Peyer's patch (tissue), 4 donors: ENCODE measurements at places on chromosomes 5 and 9. TPM values are rescaled to one million over a fixed set of nuclear protein-coding genes. Genes with fewer than 3 reads are reported as not detected.

The JAKMIP2 gene
- total RNA-seq, result 2.1 TPM

The GARIN3 gene
- total RNA-seq, result not detected

- H3K4me1 ChIP-seq, result peaks cover 4% of the 10 kb centered on the region
- no peaks in the 10 kb centered on the region for H3K27me3 ChIP-seq
- no peaks in the 10 kb centered on the region for H3K36me3 ChIP-seq
- DNase-seq, result no peak
Measured at GRCh38 chr5:170268884-170269283, 28.7 kb downstream of the LCP2 start.

The RORB gene
- not detected for total RNA-seq

The MARVELD2 gene
- 49.3 TPM for total RNA-seq

The CDC20B gene
- not detected for total RNA-seq

The PCDH1 gene
- total RNA-seq, result 167 TPM

The DNAI1 gene
- total RNA-seq, result not detected

The TMEM215 gene
- total RNA-seq, result not detected

The MARCOL gene
- not detected for total RNA-seq
